Muscle of leg (tissue), 16 donors: ENCODE measurements at places on chromosomes 2 and 18. TPM values are rescaled to one million over a fixed set of nuclear protein-coding genes. Genes with fewer than 3 reads are reported as not detected.
A peak's percentile ranks its signal among the peaks of the same experiment; 100 is the strongest.

The SPP2 gene
- total RNA-seq = not detected

The NTSR2 gene
- not detected for total RNA-seq

The NDUFS1 gene
- 99.3 TPM for total RNA-seq

The C18orf32 gene
- 20.5 TPM for total RNA-seq

The HOXD12 gene
- not detected for total RNA-seq

The ELOA2 gene
- total RNA-seq = not detected

The RESP18 gene
- not detected for total RNA-seq

The RNU2-63P gene
- total RNA-seq = 15.0 TPM

The FOXD4L1 gene
- total RNA-seq = 0.13 TPM

DNA sequence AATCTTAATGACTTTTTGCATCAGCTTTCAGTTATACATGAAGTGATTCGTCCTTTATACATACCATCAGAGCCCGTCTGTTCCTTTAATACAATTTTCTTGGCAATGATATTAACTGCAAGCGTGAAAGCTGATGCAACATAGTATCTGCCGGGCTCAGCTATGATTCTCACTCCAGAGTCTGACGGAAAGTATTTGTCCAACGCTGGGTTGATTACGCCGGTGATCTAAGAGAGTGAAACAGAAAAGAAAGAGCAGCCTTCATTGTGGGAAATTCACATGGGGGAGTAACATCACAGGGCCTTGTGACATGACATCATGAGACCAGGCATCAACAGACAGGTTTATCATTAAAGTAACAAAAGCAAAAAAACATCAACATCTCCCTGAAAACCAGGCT lies 6.2 kb downstream of the ODC1 start:
- H3K27me3 ChIP-seq = no peaks in the 10 kb centered on the region
- H3K4me1 ChIP-seq = peaks cover 12% of the 10 kb centered on the region
- H3K27ac ChIP-seq = no peak overlapping the region
- peaks cover 54% of the 10 kb centered on the region for H3K36me3 ChIP-seq
- H3K4me3 ChIP-seq = no peak overlapping the region

DNA sequence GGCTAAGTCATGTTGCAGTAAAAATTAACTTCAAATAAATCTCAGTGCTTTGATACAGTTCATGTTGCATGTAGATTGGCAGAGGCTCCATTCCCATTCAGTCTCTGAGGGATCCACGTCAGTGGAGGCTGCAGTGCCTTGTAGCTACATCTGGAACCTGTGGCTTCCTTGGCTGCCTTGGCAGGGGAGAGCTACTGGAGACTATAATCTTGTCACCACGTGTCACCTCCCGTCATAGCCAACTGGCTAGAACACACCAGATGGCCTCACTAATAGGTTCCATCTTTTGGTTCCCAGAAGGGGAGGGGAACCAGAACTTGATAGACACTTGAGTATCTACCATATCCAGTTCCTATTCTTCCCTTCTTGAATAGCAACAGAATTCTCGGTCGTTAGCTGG lies 28.4 kb downstream of the E2F6 start:
- no peak overlapping the region for H3K27ac ChIP-seq
- H3K4me1 ChIP-seq = no peaks in the 10 kb centered on the region
- H3K27me3 ChIP-seq = no peaks in the 10 kb centered on the region

- H3K36me3 ChIP-seq = peaks cover 28% of the 10 kb centered on the region
- no peak overlapping the region for H3K4me3 ChIP-seq
- peaks cover 2% of the 10 kb centered on the region for H3K4me1 ChIP-seq
- H3K27me3 ChIP-seq = no peaks in the 10 kb centered on the region
- no peak for DNase-seq
- no peak overlapping the region for H3K27ac ChIP-seq
Measured at GRCh38 chr2:240469239-240469636, 33.8 kb downstream of the GPC1 start.

DNA sequence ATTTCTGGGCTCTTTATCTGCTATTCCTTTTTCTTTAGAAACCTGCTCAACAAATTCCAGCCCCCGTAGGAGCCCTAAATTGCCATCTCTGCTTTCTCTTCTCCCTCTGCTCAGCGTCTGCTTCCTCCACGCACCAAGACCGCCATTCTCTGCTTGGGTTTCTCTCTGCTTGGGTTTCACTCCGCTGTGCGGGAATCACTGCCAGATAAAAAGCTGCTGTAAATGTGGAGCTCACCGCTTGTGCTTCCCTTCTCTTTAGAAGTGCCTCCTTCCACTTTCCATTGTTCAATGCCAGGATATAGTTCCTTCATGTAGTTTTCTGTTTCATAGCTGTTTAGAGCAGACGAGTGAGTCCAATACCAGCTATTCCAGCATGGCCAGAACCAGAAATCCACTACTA lies 45.9 kb downstream of the TMEM237 start:
- H3K27me3 ChIP-seq = no peaks in the 10 kb centered on the region
- peak overlapping the region; percentile 20 for H3K27ac ChIP-seq
- H3K4me1 ChIP-seq = no peaks in the 10 kb centered on the region
- no peaks in the 10 kb centered on the region for H3K36me3 ChIP-seq
- no peak overlapping the region for H3K4me3 ChIP-seq

GRCh38 chr2:187956906-187957534 lies 334.7 kb upstream of the GULP1 start:
- H3K4me3 ChIP-seq = no peak overlapping the region
- DNase-seq = no peak
- H3K4me1 ChIP-seq = no peaks in the 10 kb centered on the region

- no peaks in the 10 kb centered on the region for H3K27me3 ChIP-seq
- H3K36me3 ChIP-seq = no peaks in the 10 kb centered on the region
- no peak overlapping the region for H3K27ac ChIP-seq
- peak; percentile 41 for DNase-seq
- no peaks in the 10 kb centered on the region for H3K4me1 ChIP-seq
Measured at GRCh38 chr2:126244937-126245336, 411.0 kb upstream of the GYPC start.

GRCh38 chr2:85589982-85590791 lies 5.4 kb upstream of the RNF181 start:
- peaks cover 56% of the 10 kb centered on the region for H3K4me1 ChIP-seq
- peak overlapping the region; percentile 74 for H3K27ac ChIP-seq
- no peak overlapping the region for H3K4me3 ChIP-seq
- DNase-seq = peak; percentile 54
- no peaks in the 10 kb centered on the region for H3K27me3 ChIP-seq

DNA sequence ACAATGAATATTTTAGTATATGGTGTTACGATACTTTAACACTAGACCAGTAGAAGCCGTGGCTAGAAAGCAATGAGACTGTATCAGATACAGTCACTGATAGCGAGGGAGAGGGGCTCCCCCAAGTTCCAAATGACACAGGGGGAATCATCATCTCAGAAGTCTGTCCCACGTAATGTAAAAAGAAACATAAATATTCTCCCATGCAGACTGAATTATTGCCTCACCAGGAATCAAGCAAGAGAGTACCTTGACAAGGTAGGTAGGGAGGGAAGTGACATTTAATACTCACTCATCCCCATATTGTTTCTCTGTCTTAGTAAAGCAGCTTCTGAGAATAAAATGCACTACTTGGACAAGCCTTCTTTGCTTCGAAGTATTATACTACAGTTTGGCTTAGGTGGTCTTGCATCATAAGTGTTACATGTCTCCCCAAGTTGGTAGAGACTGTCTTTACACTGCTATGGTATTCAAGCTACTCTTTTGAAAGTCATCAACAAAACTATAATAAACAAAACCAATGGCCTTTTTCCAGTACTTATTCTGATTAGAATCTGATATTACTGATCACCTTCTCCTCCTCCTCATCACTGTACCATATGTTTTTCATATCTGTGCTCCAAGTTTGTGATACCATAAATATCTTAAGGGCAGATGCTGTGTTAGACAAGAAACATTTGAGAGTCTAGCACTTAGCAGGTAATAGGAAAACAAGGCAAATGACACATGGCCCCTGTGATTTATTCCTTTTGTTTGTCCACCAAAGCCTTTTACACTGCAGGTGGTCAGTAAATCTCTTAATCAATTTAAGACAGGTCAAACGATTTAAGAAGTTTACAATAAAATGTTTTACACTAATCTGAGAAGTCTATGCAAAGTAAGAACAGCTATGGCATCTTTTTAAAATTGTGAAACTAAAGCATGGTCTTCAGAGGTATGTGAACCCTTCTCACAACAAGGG lies 2.7 kb downstream of the LAPTM4A start:
- peak overlapping the region; percentile 98 for H3K27ac ChIP-seq
- no peak for DNase-seq
- no peaks in the 10 kb centered on the region for H3K36me3 ChIP-seq
- H3K27me3 ChIP-seq = no peaks in the 10 kb centered on the region
- H3K4me3 ChIP-seq = peak overlapping the region; percentile 82

- no peaks in the 10 kb centered on the region for H3K4me1 ChIP-seq
- no peaks in the 10 kb centered on the region for H3K27me3 ChIP-seq
- DNase-seq = no peak
- H3K27ac ChIP-seq = no peak overlapping the region
Measured at GRCh38 chr2:63465633-63466032, 122.6 kb downstream of the WDPCP start.

DNA sequence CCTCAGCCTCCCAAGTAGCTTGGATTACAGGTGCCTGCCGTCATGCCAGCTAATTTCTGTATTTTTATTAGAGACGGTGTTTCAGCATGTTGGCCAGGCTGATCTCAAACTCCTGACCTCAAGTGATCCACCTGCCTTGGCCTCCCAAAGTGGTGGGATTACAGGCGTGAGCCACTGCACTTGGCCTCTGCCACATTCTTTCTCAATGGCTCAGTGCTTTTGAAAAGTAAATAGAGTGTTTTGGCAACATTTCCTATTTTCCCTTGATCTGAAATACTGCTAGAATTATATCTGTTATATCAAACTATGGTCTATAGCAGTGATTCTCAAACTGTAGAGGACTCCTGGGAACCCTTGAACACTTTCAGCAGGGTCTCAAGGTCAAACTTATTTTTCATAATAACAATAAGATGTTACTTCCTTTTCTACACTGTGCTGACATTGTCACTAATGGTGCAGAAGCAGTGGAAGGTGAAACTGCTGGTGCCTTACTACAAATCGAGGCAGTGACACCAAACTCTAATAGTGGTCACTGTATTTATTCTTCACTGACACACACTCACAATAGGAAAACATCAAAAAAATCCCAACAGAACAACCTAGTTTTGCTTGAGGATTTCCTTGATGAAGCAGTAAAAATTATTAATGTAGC lies 10.6 kb downstream of the DAW1 start:
- no peaks in the 10 kb centered on the region for H3K36me3 ChIP-seq
- no peak overlapping the region for H3K4me3 ChIP-seq
- no peaks in the 10 kb centered on the region for H3K27me3 ChIP-seq
- H3K4me1 ChIP-seq = no peaks in the 10 kb centered on the region

- no peak overlapping the region for H3K4me3 ChIP-seq
- H3K27ac ChIP-seq = no peak overlapping the region
- no peaks in the 10 kb centered on the region for H3K36me3 ChIP-seq
Measured at GRCh38 chr2:54417577-54417976, 38.5 kb upstream of the SPTBN1 start.

DNA sequence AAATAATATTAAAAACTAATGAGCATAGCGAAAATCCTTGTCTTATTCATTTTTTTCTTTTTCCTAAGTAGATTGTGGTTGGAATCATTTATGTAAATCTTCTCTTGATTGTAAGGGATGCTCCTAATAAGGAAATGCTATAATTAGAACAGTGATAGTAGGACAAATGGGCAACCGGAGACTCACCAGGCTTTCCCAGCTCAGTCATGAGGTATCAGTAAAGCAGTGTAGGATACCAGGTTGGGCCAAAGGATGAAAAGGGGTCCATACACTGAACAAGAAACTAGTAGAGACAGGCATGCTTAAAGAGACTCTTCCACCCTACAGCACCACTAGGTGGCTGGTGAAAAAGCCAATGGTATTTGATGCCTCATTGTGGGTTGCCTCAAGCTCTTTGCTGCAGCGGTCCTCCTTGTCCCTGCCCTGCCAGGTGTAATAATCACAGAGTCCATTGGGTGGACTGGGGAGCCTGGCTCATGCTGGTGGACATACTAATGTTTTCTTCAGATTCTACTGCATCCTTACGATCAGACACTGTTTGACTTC lies 71.4 kb upstream of the FAM98A start:
- no peak overlapping the region for H3K27ac ChIP-seq
- H3K36me3 ChIP-seq = no peaks in the 10 kb centered on the region
- H3K4me3 ChIP-seq = no peak overlapping the region
- no peak for DNase-seq
- no peaks in the 10 kb centered on the region for H3K27me3 ChIP-seq

DNA sequence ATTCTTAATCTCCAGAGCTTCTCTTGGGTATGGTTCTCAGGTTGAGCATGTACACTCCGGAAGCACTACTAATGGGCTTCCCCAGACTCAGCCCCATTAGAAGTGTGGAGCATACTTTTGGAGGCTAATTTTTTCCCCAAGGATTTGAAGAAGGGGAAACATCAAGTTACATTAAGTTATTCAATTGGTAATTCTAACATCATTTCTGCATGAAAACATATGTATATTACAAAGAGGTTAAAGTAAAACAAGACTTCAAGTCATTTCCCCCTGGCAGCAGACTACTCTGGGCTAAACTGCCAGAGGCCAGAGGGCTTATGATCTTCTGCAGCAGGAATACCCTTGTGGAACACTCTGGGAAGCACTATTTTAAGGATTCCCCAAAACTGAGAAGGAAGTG lies 227.7 kb upstream of the STK17B start:
- H3K4me3 ChIP-seq = no peak overlapping the region
- peak; percentile 40 for DNase-seq
- H3K27ac ChIP-seq = peak overlapping the region; percentile 80
- H3K4me1 ChIP-seq = peaks cover 7% of the 10 kb centered on the region
